ENCODE measurements at places on chromosomes 13 and 19. TPM values are rescaled to one million over a fixed set of nuclear protein-coding genes. Genes with fewer than 3 reads are reported as not detected.

CACNA1A gene
- total RNA-seq = 0.74 TPM

GRCh38 chr13:76667551-76667950 is 218.7 kb downstream of the KCTD12 start:
- no peak for DNase-seq

DNA sequence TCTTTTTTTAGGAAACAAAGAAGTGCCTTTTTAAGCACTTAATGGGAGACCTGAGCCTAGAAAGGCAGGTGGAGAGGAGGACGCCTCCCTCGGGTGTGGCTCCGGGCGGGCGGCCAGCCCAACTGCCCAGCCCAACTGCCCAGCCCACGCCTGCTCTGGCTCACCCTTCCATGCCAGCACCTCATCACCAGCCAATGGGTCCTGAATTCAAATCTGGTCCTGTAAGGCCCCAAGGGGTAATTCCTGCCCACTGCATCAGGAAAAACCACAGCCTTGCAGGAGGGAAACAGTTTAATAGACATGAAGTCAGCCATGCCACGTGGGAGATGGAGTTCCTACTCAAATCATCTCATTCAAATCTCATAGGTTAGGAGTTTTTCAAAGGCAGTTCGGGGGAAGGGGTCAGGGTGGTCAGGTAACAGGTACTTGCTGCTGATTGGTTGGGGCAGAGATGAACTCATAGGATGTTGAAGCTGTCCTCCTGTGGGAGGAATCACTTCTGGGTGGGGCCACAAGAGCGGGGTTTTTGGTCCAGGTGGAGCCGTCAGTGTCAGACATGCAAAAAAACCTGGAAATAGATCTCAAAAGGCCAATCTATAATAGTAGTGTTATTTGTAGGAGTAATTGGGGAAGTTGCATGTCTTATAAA is 64.9 kb downstream of the HSPH1 start:
- DNase-seq = no peak

DNA sequence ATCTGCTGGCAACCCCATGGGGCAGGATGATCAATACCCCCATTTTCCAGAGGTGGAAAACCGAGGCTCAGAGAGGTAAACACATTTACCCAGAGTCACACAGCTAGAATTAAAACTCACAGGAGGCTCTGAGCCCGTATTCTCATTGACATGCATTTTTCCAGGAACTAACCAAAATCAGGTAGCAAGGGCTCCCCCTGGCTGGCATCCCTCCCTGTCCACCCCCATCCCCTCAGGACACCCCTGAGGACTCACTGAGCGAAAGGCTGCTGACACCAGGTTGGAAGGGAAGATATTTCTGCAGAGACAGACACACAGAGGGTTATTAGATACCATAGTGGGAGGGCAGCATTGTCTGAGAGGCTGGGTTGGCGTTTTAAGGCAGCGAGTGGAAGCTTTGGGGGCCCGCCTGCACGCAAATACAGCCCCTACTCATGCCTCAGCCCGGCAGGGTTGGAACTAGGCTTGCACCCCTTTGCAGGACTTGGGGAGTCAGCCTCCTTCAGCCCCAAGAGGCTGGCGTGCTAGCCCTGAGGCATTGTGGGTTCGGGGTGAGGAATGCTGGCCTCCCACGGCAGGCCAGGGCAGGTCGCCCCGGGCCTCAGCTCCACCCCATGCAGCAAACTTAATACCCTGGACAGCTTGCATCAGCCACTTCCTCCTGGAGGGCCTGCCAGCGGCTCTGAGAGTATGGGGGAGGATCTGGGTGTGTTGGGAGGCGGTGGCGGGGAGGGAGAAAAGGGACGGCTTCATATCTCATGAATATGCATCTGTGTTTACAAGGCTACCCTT is 3.9 kb downstream of the SLC1A5 start:
- peak; percentile 88 for DNase-seq

DNA sequence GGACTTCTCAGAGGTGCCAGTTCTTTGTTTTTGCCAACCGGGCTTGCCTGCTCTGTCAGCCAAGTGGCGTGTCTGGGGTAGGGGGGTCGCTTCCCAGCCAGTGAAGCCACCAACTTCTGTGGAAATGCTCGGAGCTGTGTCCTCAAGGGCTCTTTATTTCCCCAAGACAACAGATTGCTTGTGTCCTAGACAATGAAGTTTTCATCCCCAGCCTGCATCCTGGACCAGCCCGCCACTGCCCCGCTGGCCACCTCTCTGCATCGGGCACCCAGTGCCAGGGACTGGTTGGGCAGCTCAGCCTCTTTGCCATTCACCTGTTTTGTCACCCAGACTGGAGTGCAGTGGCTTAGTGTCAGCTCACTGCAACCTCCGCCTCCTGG is 3.7 kb downstream of the RAB11B start:
- no peak for DNase-seq

DNA sequence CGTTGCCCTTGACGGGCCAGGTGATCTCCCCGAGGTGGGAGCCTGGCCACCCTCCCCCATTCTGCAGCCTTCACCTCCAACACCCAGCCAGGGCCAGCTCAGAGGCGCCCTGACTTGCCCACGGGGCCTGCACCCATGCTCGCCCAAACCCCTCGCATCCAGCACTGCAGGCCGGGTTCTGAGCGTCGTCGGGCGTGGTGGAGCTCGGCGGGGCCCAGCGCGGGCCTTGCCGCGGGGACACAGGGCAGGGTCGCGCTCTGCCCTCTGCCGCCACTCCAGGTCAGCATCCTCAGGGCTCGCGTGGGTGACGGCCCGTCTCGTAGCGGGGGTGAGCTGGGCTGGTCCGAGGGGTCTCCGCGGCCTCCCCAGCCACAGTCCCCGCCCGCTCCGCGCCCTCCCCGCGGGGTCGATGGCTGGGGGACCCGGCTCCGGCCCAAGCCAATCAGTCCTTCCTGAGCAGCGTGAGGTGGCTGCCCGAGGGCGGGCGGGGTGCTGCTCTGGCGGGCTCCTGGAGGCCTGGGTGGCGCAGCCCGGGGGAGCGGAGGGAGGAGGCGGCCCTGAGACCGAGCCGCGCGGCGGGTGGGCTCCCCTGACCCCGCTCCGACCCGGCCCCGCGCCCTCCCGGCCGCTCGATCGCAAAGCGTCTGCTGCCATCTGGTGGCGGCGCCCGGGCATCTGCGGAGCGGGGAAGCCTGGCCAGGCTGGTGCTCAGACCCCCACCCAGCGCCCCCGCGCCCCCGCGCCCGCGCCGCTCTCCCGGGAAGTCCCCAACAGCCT is 61.4 kb downstream of the CCNE1 start:
- peak; percentile 73 for DNase-seq

GRCh38 chr13:105552078-105552477 is 983.4 kb downstream of the EFNB2 start:
- DNase-seq = no peak

DNA sequence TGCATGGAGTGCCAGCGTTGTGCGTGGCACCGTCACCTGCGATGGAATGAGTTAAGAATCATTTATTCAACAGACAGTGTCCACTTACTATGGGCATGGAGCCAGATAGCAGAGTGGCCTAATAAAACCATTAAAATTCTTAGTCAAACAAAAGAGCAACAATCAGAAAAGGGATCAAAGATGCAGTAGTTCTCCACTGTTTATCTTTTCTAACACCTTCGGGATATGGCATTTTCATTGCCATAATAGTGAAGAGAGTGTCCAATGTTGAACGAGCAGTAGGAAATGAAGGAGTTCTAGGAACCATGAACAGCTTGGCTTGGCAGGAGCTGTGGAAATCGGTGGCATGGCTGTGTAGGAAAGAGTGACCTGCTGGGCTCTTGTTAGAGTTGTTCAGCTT is 2.0 kb downstream of the TNFSF11 start:
- no peak for DNase-seq

DNA sequence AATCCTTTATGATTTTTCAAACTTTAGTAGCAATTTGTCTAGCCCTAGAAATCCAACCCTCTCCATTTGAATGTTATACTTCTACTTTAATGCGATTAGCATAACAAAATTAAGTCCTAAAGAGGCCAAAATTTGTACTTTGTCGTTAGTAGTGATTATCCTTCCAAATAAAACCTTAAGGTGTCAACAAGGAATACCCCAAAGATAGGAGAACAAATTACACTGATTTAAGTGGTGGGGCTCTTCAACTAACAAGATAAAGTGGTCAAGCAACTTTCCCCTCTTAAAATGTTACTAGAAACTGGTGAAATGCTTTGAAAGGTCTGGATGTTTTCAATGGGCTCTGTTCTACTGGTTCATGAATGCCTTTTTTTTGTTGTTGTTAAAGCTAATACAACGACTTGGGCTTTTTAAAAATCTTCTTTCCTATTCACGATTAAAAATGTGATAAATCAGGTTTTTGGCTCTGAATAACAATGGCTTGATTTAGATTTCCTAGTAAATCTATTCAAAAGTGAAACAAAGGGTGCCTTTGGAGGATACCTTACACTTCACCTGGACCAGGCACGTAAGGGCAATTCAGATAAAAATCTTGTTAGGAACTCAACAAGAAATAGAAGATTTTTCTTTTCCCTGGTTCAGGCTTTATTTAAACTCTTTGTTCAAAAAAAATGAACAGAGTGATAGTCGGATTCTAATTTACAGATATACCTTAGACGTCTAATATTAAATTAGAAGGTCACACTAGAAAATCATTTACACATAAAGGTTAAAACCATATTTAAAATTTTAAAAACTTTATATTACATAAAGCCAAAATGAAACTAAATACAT is 3.1 kb downstream of the SOX21 start:
- DNase-seq = no peak

DNA sequence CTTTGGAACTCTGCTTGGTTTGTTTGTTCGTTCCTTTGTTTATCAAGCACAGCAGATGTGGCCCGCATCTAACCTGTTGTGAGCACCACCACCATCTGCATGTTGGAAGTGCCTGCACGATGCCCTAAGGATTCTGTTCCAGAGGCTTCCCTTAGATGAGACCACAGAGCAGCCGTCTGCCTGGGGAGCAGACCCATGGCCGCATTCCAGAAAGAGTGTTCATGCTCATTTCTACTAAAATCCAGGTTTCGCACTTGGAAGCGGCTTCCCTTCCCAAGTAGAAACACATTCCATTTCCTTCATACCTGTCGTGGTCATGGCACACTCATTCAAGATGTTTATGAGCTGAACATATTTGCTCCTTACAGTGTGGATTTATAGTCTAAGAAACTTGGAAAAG is 27.2 kb downstream of the COL4A2 start:
- no peak for DNase-seq

OR7D2 gene
- total RNA-seq = 0.17 TPM

NLRP7 gene
- total RNA-seq = not detected

MATK gene
- total RNA-seq = 24.4 TPM
